Umbilical cord (tissue), 2 donors: ENCODE measurements at places on chromosomes 13 and 19. TPM values are rescaled to one million over a fixed set of nuclear protein-coding genes. Genes with fewer than 3 reads are reported as not detected.

GRCh38 chr13:49084961-49085360 is 109.2 kb downstream of the FNDC3A start:
- no peak for DNase-seq

DNA sequence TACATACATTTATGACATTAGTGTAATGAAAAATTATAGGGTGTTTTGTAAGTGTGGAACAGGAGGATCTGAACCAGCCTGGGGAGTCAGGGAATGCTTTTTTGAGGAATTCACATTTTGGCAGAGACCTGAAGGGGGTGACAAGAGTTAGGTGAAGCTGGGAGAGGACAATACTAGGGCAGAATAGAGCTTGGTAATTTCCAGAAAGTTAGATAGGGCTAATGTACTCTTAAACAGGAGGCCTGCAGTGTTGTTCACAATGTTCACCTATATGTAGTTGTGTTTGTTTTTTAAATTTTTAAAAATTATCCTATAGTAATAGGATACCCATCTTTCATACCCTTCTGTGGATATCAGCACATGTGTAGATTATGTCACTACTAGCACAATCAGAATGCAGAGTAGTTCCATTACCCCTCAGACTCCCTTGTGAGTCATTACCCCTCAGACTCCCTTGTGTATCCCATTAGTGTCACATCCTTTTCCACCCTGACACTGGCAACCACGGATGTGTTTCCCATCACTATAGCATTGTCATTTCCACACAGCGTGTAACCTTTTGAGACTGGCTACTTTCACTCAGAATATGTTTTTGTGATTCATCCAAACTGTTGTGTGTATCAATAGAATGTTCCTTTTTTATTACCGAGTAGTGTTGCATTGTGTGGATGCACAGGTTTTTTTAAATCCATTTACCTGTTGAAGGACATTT is 43.1 kb downstream of the PCCA start:
- no peak for DNase-seq

The CEACAM7 gene
- total RNA-seq: 3.6 TPM

DNA sequence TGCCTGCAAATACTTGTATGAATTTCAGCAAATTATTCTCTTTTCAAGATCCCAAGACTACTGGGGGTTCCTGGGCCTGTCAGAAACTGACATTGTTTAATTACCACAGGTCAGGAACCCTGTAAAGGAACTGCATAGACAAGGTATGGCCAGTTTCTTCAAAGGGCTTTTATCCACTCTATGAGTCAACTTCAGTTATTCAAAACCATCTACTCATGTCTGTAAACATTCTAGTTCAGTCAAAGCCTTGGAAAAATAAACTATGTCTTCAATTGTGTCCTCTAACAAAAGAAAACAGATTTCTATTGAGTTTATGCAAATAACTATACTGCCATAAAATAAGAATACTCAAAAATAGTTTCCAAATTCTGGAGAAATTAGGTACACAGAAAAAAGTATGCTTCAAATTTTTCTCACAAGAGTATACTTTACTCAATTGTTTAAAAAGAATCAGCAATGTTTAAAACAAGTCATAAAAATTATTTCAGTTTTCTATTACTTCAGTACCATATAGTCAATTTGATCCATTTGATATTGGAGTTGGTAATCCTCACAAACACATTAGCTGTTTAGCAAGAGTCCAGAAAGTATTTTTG is 486.4 kb upstream of the PCDH20 start:
- no peak for DNase-seq

DNA sequence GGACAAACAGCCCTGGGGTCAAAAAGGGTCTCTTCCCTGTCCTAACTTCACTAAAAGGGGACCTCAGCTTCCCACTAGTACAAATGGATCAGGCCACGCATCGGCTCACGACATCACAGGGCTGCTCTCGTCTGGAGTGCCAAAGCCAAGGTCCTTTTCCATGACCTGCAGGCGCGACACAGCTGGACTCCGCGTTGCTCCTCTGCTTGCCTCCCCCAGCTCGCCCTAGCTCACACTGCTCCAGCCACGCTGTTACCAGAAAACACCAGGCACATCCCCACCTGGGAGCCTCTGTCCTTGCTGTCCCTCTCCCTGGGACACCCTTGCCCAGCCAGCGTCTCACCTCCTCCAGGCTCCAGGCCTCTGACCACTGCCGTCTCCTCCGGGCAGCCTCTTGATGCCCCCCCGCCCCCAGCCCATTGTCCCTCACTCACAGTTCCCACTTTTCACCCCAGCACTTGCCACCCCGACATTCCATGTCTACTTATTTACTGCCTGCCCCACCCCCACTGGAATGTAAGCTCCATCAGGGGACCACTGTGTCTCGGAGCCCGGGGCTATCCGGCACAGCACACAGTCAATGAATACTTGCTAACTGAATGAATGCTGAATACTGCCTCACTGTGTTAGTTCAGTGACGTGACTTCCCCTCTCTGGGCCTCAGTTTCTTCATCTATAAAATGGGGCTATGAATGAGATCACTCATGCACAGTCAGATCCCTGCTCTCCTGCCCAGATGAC is 20.7 kb downstream of the AKT2 start:
- no peak for DNase-seq

DNA sequence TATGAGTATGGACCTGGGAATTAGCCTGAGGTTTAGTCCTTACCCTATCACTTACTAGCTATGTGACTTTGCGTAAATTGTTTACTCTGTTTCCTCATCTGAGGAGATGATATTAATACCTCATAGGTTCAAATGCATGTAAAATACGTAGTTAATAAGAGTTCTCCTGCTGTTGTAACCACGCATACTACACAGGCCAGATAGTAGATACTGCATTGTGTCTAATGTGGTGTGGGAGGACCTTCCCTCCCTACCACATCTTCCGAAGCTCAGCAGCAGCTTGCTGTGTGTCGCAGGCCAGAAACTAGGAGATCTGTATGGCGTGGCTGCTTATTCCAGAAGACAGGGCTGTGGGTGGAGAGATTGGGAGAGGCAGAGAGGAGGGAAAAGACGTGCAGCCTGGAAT is 23.0 kb downstream of the GTF2F2 start:
- peak; percentile 32 for DNase-seq
